ENCODE measurements at places on chromosomes 1 and 21. TPM values are rescaled to one million over a fixed set of nuclear protein-coding genes. Genes with fewer than 3 reads are reported as not detected.
A peak's percentile ranks its signal among the peaks of the same experiment; 100 is the strongest.

- H3K4me1 ChIP-seq, result no peaks in the 10 kb centered on the region
- no peak overlapping the region for H3K4me3 ChIP-seq
- peaks cover 18% of the 10 kb centered on the region for H3K27me3 ChIP-seq
- no peak for DNase-seq
These were observed 94.0 kb downstream of the KCND3 start for GRCh38 chr1:111895469-111895868.

GRCh38 chr1:227779021-227779441 lies 36.4 kb upstream of the PRSS38 start:
- H3K4me3 ChIP-seq, result no peak overlapping the region
- no peaks in the 10 kb centered on the region for H3K27me3 ChIP-seq
- no peak for DNase-seq
- H3K4me1 ChIP-seq, result peaks cover 4% of the 10 kb centered on the region

GRCh38 chr1:209375097-209375496 lies 208.4 kb upstream of the CAMK1G start:
- H3K27ac ChIP-seq, result no peak overlapping the region
- H3K4me1 ChIP-seq, result no peaks in the 10 kb centered on the region
- no peaks in the 10 kb centered on the region for H3K36me3 ChIP-seq
- peaks cover 9% of the 10 kb centered on the region for H3K27me3 ChIP-seq
- DNase-seq, result no peak
- no peak overlapping the region for H3K4me3 ChIP-seq

DNA sequence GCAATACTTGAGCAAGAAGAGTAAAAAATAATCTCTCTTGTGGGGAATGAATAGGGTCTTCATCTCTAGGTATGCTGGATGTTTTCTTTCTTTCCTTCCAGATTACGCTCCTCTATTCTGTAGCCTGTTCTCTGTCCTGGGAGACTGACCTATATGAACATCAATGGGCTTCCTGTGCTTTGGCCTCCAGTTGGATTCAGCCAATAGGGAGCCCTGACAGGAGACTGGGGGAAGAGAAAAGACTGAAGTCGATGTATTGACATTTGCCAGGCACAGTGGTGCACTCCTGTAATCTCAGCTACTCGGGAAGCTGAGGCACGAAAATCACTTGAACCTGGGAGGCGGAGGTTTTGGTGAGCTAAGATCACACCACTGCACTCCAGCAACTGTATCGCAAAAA lies 17.6 kb downstream of the SEMA6C start:
- DNase-seq, result no peak
- peaks cover 10% of the 10 kb centered on the region for H3K4me1 ChIP-seq
- H3K4me3 ChIP-seq, result no peak overlapping the region
- H3K36me3 ChIP-seq, result no peaks in the 10 kb centered on the region
- no peak overlapping the region for H3K27ac ChIP-seq

DNA sequence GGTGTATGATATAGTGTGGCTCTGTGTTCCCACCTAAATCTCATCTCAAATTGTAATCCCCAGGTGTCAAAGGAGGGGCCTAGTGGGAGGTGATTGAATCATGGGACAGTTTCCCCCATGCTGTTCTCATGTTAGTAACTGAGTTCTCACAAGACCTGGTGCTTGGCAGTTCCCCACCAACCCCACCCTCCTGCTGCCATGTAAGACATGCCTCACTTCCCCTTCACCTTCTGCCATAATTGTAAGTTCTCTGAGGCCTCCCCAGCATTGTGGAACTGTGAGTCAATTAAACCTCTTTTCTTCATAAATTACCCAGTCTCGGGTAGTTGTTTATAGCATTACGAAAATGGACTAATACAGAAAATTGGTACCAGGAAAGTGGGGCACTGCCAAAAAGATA lies 1705.3 kb downstream of the NCAM2 start:
- no peaks in the 10 kb centered on the region for H3K27me3 ChIP-seq
- no peaks in the 10 kb centered on the region for H3K4me1 ChIP-seq
- no peak overlapping the region for H3K4me3 ChIP-seq
- no peak overlapping the region for H3K27ac ChIP-seq
- no peaks in the 10 kb centered on the region for H3K36me3 ChIP-seq

DNA sequence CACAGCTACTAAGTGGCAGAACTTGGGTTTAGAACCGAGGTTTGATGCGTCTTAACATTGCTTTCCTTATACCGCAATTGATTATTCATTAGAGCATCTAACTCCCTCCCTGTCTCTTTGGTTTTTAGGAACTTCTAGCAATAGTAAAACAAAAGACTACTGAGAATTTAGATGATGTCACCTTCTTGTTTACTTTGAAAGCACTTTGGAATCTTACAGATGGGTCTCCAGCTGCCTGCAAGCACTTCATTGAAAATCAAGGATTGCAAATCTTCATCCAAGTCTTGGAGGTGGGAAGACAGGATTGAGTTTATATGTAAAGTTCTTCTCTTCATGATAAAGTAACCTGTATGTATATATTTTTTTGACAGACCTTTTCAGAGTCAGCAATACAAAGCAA lies 35.0 kb downstream of the ZYG11A start:
- no peaks in the 10 kb centered on the region for H3K36me3 ChIP-seq
- peaks cover 6% of the 10 kb centered on the region for H3K27me3 ChIP-seq
- H3K4me3 ChIP-seq, result no peak overlapping the region
- no peak overlapping the region for H3K27ac ChIP-seq
- DNase-seq, result no peak
- no peaks in the 10 kb centered on the region for H3K4me1 ChIP-seq

- no peak overlapping the region for H3K4me3 ChIP-seq
- H3K4me1 ChIP-seq, result peaks cover 42% of the 10 kb centered on the region
- no peaks in the 10 kb centered on the region for H3K27me3 ChIP-seq
- H3K27ac ChIP-seq, result no peak overlapping the region
- no peak for DNase-seq
These were observed 121.2 kb upstream of the SGIP1 start for GRCh38 chr1:66412704-66413103.

DNA sequence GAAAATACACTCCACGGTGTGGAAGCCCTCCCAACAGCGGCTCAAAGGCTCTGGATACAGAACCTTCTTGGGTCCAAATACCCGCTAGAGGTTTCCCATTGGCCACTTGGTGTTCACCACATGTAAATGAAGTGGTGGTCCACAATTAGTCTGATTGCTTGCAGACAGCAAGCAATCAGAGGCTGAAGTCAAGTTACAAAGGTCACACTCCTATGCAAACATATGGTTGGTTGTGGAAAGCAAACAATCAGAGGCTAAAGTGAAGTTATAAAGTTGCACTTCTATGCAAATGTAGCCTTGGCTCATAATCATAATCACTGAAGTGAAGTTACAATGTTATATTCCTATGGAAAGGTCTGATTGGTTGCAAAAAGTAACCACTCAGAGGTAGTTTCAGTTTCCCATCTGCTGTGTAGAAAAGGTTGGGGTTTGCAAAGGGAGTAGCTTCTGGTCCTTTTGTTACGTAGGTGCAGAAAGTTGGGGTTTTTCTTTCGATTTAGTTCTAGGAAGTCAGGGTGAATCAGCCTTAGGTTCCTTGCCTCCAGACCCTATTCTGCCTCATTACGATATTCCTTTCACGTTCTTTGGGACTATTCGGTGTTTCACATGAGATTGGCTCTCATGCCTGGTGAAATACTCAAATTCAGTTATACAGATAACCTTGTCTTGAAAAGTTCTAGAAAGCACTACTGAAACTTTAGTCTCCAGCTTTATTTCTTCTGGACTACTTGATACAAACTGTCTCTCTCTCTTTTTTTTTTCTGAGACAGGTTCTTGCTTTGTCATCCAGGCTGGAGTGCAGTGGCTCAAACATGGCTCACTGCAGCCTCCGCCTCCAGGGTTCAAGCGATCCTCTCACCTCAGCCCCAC lies 36.7 kb upstream of the MTF2 start:
- H3K4me3 ChIP-seq, result peak overlapping the region; percentile 63
- DNase-seq, result peak; percentile 56
- H3K27ac ChIP-seq, result peak overlapping the region; percentile 91
- peaks cover 41% of the 10 kb centered on the region for H3K4me1 ChIP-seq
- H3K27me3 ChIP-seq, result no peaks in the 10 kb centered on the region

Gene CYP4A11
- total RNA-seq, result not detected

Gene LINGO4
- 0.19 TPM for total RNA-seq

Gene HEYL
- total RNA-seq, result 0.89 TPM

Gene ACTA1
- total RNA-seq, result not detected

Gene FYB2
- not detected for total RNA-seq

Gene IL19
- not detected for total RNA-seq

Gene SPRR1B
- not detected for total RNA-seq

Data from activated T-cell treated with anti-CD3 and anti-CD28 coated beads, Interleukin-2, amount 50 U/mL, for 72 hours (primary cell).